Hepatocyte (in vitro differentiated cells): ENCODE measurements at places on chromosomes 16 and 17.

- no peak for DNase-seq
These were observed 67.5 kb upstream of the KCTD5 start for GRCh38 chr16:2614761-2615191.

DNA sequence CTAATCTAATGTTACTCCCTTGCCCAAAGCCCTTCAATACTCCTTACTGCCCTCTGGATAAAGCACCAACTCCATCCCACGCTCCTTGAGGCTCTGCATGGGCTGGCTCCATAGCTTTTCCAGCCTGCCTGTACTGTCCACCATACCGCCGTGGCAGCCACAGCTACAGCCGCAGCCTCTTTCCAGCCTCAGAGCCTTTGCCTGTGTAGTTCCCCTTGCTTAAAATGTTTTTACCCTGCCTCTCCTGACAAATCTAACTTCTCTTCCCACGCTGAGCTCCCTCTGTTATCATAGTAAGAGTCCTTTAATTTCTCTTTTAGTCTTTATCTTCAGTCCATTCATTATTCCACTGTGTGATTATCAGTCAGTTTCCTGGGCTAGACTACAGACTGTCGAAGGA is 22.0 kb downstream of the TEX14 start:
- DNase-seq = no peak

DNA sequence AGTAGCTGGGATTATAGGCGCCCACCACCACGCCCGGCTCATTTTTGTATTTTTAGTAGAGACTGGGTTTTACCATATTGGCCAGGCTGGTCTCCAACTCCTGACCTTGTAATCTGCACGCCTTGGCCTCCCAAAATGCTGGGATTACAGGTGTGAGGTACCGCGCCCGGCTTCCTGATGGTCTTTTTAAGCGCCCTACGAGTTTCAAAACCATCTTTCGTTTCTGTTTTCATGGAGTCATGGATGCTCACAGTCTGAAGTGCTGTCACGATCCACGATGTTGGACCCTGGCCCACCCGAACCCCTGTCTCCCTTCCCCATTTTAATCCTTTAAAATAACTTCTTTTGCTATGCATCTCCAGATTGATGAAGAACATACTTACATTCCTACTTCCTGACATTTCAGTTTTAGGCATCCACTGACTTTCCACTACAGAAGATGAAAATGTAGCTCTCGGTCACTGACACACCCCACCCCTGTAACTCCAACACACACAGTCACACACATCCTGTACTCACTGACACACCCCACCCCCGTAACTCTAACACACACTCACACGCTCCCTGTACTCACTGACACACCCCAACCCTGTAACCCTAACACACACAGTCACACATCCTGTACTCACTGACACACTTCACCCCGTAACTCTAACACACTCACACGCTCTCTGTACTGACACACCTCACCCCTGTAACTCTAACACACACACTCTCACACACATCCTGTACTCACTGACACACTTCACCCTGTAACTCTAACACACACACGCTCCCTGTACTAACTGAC is 22.6 kb upstream of the WDR45B start:
- DNase-seq = no peak

DNA sequence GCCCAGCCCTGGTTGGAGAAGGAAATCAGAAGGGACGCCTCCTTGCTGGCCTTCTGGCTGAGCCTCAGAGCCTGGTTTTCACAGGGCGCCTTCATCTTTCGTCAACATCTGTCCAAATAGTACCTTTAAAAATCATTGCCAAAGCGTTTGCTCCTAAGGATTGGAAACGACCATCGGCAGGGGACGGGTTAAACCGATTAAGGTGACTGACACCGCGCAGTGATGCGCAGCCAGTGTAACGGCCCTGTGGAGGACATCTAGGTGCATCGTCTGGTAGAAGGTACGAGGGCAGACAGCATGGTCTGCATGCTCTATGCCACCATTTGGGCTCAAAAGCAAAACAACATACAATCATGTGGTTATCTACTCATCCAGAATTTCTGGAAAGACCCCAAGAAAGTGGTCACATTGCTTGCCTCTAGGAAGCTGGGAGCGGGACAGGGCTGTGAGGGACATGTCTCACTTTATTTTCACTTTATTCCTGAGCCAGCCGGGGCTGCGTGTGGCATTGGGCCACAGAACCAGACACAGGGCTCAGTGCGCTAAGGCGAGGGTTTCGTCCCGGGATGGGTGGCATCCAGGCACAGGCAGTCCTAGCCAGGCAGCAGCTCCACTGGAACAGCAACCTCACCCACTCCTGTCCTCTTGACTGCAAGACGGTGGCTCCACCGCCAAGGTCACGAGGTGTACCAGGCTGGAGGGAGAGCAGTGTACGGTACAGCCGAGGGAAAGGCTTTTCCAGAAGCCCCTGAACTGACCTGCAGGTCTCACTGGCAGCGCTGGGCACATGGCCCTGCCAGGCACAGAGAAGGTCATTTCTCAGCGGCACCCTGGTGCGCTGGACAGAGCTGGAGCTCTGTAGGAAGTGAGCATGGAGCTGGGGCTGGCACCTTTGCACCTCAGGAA is 40.9 kb upstream of the JPH3 start:
- no peak for DNase-seq

- DNase-seq = no peak
These were observed 1.1 kb downstream of the CHRNE start for GRCh38 chr17:4901648-4902344.

DNA sequence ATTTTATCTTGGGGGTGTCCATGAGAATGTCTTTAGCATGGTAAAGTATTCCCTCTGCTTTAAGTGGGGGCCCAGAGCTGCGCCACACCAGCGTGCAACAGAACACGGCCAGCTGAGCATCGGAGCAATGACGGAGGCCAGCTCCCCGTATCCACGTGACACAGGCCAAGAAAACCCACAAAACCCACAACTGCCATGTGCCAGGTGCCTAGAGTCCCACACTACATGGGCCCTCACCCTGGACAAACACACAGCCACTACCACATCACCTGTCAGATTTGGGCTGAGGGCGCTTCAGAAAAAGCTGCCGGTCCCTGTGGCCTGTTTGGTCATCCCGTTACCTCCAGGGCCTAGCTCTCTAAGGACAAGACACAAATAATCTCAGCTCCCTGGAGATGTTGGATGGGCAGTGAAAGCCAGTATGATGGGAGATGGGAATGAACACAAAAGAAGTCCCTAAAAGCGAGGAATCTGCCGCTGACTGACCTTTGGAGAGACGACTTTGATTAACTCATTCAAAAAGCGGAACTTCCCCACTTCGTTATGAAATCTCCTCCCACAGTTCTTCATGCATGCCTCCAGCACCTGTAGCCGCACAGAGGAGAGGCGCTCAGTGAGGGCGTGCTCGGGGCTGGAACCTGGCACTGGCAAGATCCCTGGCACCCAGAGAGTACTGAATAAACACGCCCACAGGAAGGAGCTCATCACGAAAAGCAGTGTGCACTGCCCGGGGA is 17.1 kb downstream of the GGA3 start:
- no peak for DNase-seq
